Bronchial epithelial cell (primary cell): ENCODE measurements at places on chromosomes 16 and 17.
A peak's percentile ranks its signal among the peaks of the same experiment; 100 is the strongest.

DNA sequence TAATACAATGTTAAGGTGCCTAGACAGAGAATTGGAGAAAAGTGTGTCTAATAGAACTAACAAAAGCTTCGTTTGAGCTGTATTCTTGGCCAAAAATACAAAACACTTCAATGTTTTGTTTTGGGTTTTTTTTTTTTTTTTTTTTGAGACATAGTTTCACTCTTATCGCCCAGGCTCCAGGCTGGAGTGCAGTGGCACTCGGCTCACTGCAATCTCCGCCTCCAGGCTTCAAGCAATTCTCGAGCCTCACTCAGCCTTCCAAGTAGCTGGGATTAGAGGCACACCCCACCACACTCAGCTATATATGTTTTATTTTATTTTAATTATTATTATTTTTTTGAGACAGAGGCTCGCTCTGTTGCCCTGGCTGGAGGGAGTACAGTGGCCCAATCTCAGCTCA lies 38.3 kb upstream of the CARMIL2 start:
- no peak for DNase-seq

- no peak for DNase-seq
Observed at GRCh38 chr16:24349320-24349719, 93.2 kb downstream of the CACNG3 start.

DNA sequence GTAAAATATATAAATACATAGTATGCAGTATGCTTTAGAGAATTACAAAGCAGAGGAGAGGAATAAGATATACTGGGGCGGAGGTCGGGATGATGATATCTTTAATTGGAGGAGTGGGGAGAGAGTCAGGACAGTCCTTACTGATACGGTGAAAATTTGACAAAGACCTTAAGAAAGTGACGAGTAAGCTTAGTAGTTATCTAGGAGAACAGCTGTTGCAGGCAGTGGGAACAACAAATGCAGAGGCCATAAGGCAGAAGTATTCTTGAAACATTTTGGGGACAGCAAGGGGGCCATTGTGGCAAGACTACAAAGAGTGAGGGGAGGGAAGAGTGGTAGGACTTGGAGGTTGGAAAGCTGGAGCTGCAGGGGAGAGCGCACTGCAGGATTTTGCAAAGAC lies 22.3 kb upstream of the CDC6 start:
- DNase-seq: no peak

DNA sequence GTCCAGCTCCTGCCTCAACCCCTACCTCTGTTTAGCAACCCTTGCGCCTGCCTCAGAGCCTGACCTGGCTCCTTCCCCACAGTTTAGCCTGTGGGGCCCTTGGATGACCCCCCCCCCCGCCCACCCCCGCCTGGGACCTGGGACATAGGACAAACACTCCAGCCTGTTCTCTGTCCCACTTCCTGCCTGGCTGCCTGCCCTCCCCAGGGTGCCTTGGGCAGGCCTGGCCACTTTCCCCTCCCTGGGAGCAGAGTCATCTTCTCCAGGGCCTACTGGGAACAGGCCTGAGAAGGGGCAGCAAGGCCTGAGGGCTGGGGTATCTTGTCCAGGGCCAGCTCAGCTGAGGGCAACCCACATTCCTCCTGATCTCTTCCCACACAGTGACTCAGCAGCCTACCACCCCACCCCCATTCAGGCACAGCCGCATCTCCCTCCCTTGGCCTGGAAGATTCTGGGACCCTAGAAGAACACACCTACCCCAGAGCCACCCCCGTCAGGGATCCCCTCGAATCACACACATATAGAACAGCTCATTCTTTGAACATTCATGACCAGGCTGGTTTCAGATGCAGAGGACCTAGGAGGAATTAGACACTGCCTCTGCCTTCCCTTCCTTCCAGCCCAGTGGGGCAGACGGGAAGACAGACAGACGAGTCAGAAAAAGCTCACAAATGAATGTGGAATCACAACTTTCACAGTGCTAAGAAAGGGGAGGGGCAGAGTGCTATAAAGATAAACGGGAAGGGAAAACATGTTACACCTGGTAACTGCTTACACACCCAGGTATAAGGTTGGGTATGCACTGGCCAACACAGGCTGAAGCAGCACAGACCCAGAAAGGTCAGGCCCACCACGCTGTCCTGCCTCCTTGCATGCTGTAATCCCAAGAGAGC lies 6.0 kb downstream of the FHOD1 start:
- peak; percentile 87 for DNase-seq
